IPS DF 19.7 (cell line): ENCODE measurements at places on chromosomes 1 and 21.

DNA sequence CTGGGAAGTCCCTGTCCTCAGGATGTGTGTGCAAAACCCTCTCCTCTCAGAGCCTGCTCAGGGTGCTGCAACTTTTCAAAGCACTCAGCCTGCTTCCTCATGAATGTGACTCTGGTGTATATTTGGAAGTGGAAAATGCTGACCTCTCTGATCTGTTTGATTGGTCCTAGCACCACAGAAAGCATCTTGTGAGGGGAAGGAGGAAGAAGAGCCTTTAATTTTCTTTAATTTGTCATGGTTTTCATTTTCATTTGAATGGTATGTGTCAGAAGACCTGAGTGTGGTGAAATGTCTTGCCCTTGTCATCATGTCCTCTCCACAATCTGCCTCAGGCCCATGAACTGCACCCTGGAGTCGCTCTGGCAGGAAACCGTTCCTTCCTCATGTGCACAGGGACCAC is 383.5 kb downstream of the NTNG1 start:
- no peak for DNase-seq

DNA sequence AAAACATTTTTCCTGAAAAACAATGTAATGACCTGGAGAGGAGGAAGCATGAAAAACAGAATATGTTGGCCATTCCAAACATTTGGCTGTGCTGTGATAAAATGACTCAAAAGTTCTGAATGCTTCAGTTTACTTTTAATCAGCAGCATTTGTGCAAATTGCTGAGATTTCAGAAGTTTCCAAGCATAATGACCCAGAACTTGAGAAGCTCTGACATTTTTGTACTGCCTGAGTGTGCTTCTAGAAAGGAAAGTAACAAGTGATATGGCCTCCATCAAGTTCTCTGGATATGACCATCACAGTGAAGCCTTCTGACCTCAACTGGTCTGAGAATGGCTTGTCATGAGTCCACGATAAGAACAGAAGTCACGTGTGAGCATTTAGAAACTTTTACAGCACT is 283.4 kb upstream of the ZRANB2 start:
- no peak for DNase-seq

GRCh38 chr1:183593356-183593755 is 3.1 kb upstream of the NCF2 start:
- no peak for DNase-seq

GRCh38 chr1:41122851-41123518 is 101.5 kb upstream of the SLFNL1 start:
- no peak for DNase-seq

DNA sequence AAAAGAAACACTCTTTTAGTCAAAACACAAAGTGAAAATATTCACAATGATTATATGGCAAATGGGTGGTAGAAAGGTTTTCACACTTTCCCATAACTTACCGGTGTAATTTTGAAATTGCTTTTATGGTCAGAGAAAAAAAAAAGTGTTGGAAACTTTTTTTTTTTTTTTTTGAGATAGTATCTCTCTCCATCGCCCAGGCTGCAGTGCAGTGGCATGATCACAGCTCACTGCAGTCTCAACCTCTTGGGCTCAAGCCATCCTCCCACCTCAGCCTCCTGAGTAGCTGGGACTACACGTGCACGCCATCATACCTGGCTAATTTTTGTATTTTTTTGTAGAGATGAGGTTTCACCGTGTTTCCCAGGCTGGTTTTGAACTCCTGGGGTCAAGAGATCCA is 3.3 kb downstream of the IFNGR2 start:
- DNase-seq, result no peak

GRCh38 chr1:67323087-67323486 is 15.4 kb downstream of the IL12RB2 start:
- DNase-seq, result no peak

DNA sequence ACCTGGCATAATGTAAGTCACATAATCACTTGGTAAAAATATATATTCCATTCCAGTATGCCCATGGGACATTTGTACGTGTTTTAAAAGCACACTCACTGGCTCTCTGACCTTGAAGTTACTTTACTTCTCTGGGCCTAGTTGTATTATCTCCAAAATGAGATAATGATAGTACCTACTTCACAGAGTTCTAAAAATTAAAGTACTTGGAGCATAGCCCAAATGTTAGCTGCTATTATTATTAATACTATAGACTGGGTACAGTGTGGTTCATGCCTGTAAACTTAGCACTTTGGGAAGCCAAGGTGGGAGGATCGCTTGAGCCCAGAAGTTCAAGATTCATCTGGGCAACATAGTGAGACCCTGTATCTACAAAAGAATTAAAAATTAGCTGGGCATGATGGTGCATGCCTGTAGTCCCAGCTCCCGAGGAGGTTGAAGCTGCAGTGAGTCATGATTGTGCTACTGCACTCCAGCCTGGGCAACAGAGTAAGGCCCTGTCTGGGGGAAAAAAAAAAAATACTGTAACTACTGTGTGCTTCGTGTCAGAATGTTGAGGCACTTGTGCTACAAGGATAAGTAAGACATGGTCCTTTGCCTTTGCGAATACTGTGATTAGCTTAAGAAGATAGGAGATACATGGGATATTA is 45.7 kb downstream of the TDRD5 start:
- no peak for DNase-seq

DNA sequence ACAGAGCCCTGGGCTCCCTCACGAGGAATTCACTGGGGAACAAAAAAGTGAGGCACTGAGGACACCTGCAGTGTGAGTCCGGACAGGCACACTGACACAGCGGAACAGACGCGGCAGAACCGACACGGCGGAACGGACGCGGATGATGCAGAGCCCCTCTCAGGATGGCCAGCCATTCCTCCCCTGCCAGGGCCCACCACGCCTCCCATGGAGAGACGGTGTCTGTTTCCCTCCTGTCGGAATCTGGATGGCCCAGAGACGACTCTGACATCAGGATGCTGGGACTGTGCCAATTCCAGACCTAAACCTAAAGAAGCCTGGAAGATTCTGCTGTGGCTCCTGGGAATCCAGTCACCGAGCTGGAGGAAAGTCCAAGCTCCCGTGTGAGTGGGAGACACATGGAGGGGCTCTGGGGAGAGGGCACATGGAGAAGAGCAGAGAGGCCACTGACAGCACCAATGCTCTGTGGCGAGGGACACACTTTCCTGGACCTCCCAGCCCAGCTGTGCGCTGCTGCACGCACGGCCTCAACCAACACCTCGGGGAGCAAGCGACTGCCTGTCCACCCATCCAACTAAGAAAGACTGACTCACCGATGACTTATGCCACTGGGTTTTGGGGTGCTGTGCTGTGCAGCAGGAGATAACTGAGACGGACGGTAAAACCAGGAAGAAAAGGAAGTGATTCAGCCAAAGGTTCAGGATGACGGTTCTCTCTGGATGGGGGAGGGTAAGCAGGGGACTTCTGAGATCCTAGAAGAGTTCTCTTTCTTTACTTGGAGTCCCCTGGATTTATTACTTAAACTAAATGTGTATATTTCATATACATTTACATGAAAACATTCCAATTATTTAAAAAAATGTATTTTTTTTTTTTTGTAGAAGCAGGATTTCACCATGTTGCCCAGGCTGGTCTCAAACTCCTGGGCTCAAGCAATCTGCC is 23.3 kb downstream of the ZBTB17 start:
- no peak for DNase-seq

DNA sequence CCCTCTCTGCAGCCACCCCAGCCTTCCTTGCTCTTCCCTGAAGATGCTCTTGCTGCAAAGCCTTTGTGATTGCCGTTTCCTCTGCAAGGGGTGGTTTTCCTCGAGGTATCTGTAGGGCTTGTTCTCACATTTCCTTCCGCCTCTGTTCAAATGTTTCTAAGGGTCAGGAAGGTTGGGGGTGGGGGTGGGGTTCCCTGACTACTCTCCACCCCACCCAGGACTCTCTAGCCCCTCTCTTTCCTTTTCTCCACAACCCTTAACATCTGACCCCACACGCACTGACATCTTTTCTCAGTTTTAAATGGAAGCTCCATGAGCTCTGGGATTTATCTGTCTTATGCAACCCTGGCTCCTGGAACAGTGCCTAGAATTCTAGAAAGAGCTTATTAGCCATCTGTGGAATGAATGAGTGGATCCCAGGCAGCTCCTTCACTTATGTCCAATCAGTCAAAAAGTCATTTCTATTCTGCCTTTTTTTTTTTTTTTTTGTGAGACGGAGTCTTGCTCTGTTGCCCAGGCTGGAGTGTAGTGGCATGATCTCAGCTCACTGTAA is 27.3 kb upstream of the ZNF362 start:
- DNase-seq, result no peak

- DNase-seq, result no peak
These were observed 182.6 kb downstream of the VAV3 start for GRCh38 chr1:107782217-107782845.

DNA sequence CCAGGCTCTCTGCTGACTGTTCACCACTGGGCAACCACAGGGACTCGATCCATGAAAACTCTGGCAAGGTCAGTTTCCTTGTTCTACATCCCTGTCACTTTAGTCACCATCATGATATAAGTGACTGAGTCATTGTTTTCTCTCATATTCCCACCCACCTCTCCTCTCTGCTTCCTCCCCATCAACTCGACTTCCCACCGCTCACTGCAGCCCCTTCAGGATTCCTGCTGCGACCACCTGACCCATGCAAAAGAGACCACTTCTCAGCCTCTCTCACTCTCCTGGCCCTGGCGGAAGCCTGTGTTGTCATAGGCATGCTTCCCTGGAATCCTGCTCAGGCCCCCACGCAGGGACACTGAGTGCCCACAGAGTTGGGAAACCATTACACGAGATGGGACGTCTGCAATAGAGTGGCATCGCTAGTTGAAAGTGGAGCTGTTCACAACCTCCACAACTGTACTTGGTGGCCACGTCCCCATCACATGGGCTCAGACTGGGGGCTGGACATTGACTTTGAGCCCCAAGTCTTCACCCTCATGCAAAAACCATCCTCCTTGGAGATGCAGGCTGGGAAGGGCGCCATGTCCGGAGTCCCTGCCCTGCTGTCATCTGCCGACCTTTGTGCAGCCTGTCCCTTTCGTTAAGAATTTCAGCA is 1.8 kb upstream of the TFF2 start:
- DNase-seq, result no peak

GRCh38 chr1:23555270-23555985 is 3.9 kb downstream of the ID3 start:
- DNase-seq, result no peak

DNA sequence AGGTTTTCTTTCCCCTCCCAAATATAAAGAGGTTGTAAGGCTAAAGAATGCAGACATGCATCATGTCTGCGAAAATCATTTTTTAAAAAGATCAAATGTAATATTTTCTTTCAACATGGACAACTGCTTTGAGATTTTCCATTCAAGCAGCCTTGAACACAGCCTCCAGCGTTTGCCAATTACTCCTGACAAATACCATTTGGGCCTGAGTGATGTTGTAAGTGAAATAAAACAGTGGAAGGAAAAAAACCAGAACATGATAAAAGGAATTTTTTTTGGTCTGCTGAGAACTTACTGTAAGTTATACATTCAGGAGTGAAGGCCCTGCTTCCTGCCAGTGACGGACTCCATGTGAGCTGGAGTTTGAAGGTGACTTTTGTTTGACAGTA is 37.2 kb downstream of the SETD4 start:
- no peak for DNase-seq

- DNase-seq, result no peak
These were observed 30.4 kb downstream of the TMEM63A start for GRCh38 chr1:225851805-225852204.

GRCh38 chr1:29761159-29761928 is 525.0 kb downstream of the PTPRU start:
- DNase-seq, result no peak
